ENCODE measurements at places on chromosomes 2 and 18.

- DNase-seq, result no peak
These were observed 2.0 kb upstream of the MARCO start for GRCh38 chr2:118939994-118940393.

- DNase-seq, result no peak
These were observed 55.1 kb upstream of the ACSL3 start for GRCh38 chr2:222805591-222806304.

GRCh38 chr2:74708883-74709282 is 54.8 kb downstream of the SEMA4F start:
- no peak for DNase-seq

DNA sequence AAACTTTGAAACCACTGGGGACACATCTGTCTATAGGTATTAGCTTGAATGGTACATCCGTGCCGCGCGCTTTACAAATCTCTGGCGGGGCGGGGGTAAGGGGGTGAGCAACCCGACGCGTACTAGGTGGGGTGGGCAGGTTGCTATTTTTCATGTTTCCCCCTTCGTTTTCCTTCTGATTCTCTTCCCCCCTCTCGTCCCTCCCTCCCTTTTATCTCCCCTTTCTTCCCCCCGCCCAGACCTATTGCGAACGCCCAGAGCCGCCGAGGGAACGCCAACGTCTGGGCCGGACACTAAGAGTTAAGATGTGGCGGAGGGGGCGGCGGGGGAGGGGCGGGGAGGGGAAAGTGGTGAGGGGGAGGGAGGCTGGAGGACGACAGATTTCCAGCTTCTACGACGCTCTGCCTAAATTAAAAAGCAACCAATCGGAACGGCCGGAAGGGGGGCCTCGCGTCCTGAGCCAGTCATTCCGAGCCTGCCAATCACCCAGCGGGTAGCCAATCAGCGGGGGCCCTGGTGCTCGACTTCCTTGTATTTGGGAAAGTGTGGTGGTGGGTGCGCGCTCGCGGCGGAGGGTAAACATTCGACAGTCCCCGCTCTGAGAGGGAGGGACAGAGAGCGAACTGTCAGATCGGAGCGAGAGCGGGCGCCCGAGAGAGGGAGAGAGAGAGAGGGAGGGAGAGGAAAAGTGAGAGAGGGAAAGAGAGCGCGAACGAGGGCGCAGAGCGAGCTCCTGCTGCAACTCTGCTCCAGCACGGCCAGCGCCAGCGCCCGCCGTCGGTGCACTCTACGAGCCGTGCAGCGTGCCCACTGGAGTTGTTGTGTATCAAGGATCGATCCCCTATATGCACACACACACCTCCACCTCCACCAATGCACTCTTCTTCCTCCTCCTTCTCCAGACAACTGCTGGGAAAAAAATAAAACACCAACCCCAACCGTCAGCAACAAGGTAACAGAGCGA is at the start of gene POU3F3:
TSS of gene POU3F3 (plus strand) at position 582 of the 964 bp plus-strand sequence. CDS start 1,396 bp downstream, outside the sequence.
- DNase-seq, result peak; percentile 68

GRCh38 chr2:203824057-203824456 is 43.5 kb upstream of the CTLA4 start:
- DNase-seq, result peak; percentile 57

- DNase-seq, result no peak
These were observed 133.0 kb downstream of the MYO3B start for GRCh38 chr2:170310876-170311502.

Data from activated T-cell treated with anti-CD3 and anti-CD28 coated beads, Interleukin-2, amount 50 U/mL, for 48 hours (primary cell).